Activated CD4-positive, alpha-beta T cell treated with anti-CD3 and anti-CD28 coated beads, Interleukin-2, amount 10 ng/mL, durations not matched to agents 7 days and 5 days (primary cell): ENCODE measurements at places on chromosomes 12 and 14. TPM values are rescaled to one million over a fixed set of nuclear protein-coding genes. Genes with fewer than 3 reads are reported as not detected.

Gene RAB15
- total RNA-seq, result 4.9 TPM

Gene SERPINA10
- total RNA-seq, result not detected

Gene TSPAN19
- total RNA-seq, result not detected

Gene CLEC4E
- total RNA-seq, result not detected

Gene NFE2
- total RNA-seq, result not detected

Gene LRIG3
- not detected for total RNA-seq

DNA sequence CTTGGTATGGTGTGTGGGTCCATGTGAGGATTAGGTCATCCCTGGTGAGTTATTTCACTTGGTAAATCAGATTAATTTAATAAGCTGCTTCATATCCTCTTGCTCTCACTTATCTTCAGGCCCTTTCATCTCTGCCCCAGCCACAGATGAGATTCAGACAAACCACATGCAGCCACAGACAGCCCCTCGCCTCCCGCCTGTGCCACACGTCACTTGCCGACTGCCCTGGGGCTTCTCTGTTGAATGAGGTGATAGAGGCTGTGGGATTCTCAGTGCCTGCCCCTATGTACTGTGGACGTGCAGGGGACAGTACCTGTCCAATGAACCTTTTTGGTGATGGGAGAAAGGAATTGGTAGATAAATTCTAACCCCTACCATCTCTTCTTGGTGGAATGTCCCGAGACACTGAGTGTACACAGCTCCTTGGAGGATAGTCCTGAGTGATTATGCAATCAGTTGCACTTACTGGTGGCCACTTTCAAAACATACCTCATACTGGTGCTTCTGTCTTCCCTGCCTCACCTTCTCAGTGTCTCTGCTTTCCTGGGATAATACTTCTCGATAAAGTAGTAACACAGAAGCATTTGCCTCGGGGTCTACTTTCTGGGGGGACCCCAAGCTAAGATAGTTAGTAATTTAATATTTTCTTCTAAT lies 248.7 kb downstream of the TTC6 start:
- H3K27ac ChIP-seq, result no peak overlapping the region
- H3K4me1 ChIP-seq, result no peaks in the 10 kb centered on the region
- no peak overlapping the region for H3K4me3 ChIP-seq
- H3K27me3 ChIP-seq, result no peaks in the 10 kb centered on the region
- no peaks in the 10 kb centered on the region for H3K36me3 ChIP-seq
- no peak for DNase-seq

DNA sequence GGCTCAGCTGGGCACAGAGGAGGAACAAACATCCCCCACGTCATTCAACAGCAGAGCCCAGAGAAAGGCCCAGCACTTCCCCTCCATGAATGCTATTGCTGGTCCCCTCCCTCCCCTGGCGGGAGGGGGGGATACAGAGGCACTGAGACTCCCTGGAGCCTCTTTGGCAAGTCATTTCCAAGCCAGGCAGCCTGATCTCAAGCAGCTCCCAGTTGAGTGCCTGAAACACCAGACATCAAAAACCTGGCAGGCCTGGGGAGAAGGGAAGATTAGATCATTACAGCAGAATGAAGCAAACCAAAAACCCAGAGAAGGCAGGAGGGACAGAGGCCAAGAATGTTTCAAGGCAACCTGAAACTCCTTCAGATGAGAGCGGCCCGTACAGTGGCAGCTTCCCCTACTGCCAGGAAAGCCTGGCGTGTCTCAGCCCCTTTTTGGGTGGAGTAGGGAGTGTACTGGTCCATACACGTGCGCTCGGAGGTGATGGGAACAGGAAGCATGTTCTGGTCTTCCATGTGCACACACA lies 92.1 kb downstream of the LRRC74A start:
- no peaks in the 10 kb centered on the region for H3K27me3 ChIP-seq
- H3K36me3 ChIP-seq, result no peaks in the 10 kb centered on the region
- no peak overlapping the region for H3K4me3 ChIP-seq
- H3K27ac ChIP-seq, result peak overlapping the region; percentile 31

GRCh38 chr12:69430942-69431590 lies 39.1 kb upstream of the FRS2 start:
- no peaks in the 10 kb centered on the region for H3K4me1 ChIP-seq
- no peaks in the 10 kb centered on the region for H3K27me3 ChIP-seq
- no peak overlapping the region for H3K27ac ChIP-seq
- H3K36me3 ChIP-seq, result no peaks in the 10 kb centered on the region
- H3K4me3 ChIP-seq, result no peak overlapping the region

GRCh38 chr14:100566119-100566518 lies 21.1 kb downstream of the BEGAIN start:
- H3K27me3 ChIP-seq, result peaks cover 35% of the 10 kb centered on the region
- no peak overlapping the region for H3K27ac ChIP-seq
- H3K4me1 ChIP-seq, result peaks cover 2% of the 10 kb centered on the region
- no peaks in the 10 kb centered on the region for H3K36me3 ChIP-seq
- H3K4me3 ChIP-seq, result no peak overlapping the region
- no peak for DNase-seq

- no peaks in the 10 kb centered on the region for H3K4me1 ChIP-seq
- DNase-seq, result no peak
- no peak overlapping the region for H3K27ac ChIP-seq
- no peaks in the 10 kb centered on the region for H3K36me3 ChIP-seq
Observed at GRCh38 chr12:65595016-65595560, 229.2 kb upstream of the HMGA2 start.

- peak; percentile 51 for DNase-seq
- H3K4me1 ChIP-seq, result peaks cover 57% of the 10 kb centered on the region
- H3K27ac ChIP-seq, result peak overlapping the region; percentile 93
- H3K27me3 ChIP-seq, result no peaks in the 10 kb centered on the region
Observed at GRCh38 chr12:93441081-93441616, 598 bp downstream of the UBE2N start.

GRCh38 chr12:3137268-3137781 lies 60.1 kb downstream of the TSPAN9 start:
- no peak for DNase-seq
- H3K27ac ChIP-seq, result no peak overlapping the region
- no peak overlapping the region for H3K4me3 ChIP-seq
- H3K4me1 ChIP-seq, result no peaks in the 10 kb centered on the region
- H3K36me3 ChIP-seq, result no peaks in the 10 kb centered on the region

DNA sequence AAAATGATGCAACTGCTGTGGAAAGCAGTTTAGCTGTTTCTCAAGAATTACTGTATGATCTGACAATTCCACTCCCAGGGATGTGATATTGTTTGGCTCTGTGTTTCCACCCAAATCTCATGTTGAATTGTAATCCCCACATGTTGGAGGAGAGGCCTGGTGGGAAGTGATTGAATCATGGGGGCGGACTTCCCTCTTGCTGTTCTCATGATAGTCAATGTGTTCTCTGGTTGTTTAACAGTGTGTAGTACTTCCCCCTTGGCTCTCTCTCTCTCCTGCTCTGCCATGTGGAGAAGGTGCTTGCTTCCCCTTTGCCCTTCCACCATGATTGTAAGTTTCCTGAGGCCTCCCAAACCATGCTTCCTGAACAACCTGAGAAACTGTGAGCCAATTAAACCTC lies 93.4 kb upstream of the CPM start:
- no peak for DNase-seq
- H3K4me1 ChIP-seq, result no peaks in the 10 kb centered on the region
- no peaks in the 10 kb centered on the region for H3K36me3 ChIP-seq
- peaks cover 13% of the 10 kb centered on the region for H3K27me3 ChIP-seq
- H3K27ac ChIP-seq, result no peak overlapping the region

DNA sequence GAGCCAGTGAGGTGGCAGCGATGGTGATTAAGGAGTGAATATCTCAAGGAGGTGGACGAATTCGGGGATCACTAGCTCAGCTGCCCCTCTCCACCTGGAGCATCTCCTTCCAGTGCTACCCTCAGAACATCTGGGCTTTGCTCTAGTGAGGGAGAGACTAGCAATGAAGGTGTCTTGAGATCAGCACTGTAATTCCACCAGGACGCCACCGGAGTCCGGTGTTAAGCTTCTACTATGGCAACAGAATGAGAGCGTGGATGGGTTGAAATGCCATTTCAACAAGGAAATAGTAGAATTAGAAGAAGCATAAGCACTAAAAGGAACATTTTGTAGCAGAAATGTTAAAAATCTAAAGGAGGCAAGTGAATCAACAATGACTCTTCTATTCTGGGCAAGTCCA lies 61.1 kb downstream of the NTF3 start:
- DNase-seq, result no peak
- no peaks in the 10 kb centered on the region for H3K4me1 ChIP-seq
- no peaks in the 10 kb centered on the region for H3K27me3 ChIP-seq

DNA sequence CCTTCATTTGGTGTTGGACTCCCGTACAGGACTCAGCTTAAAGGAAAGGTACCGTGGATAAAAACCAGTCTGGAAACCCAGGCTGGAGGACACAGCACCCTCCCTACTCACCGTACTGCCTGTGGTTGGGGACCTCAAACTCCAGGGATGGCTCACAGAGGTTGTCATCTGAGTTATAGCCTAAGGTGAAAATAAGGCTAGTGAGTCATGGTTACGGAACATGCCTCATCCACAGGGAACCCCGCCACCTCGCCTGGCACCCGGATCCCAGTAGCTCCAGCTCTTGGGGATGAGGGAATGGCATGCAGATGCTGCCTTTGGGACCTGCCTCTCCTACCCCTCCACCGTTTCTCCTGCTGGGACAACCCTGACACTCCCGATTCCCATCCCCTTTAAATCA lies 36.8 kb upstream of the GPR68 start:
- no peak overlapping the region for H3K27ac ChIP-seq
- peaks cover 84% of the 10 kb centered on the region for H3K36me3 ChIP-seq
- no peak overlapping the region for H3K4me3 ChIP-seq
- no peak for DNase-seq
- H3K4me1 ChIP-seq, result peaks cover 25% of the 10 kb centered on the region

DNA sequence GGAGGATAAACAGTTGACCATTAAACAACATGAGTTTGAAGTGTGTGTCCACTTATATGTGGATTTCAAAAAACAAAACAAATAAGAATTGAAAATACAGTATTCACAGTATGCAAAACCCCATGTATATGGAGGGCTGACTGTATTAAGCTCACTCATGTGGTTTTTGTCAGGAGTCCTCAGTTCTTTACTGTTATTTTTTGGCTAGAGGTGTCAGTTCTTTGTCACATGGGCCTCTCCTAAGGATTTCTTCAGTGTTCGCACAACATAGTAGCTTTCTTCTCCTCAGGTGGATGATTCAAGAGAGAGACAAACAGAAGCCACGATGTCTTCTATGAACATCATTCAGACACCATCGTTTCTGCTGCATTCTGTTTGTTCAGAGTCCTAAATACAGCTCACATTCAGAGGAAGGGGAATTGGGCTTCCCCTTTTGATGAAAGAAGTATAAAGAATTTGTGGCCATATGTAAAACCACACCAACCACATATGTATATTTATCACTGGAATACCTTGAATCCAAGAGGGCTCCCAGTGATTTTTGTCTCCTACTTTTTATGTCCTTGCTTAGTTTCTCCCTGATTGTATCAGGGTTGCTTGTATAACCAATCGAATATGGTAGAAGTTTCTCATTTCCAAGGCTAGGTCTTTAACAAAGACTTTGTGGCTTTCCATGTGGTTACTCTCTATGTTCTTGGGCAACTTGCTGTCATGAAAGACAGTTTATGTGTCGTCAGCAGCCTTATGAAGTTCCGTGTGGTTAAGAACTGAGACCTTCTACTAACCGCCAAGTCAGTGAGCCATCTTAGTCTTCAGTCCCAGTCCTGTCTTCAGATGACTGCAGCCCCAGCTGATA lies 18.9 kb downstream of the MNAT1 start:
- DNase-seq, result peak; percentile 85
- peaks cover 13% of the 10 kb centered on the region for H3K27me3 ChIP-seq
- H3K4me1 ChIP-seq, result peaks cover 51% of the 10 kb centered on the region
- peak overlapping the region; percentile 49 for H3K4me3 ChIP-seq
- H3K27ac ChIP-seq, result peak overlapping the region; percentile 85

- H3K27me3 ChIP-seq, result no peaks in the 10 kb centered on the region
- DNase-seq, result no peak
- H3K36me3 ChIP-seq, result peaks cover 48% of the 10 kb centered on the region
- H3K4me3 ChIP-seq, result no peak overlapping the region
- H3K4me1 ChIP-seq, result peaks cover 2% of the 10 kb centered on the region
Observed at GRCh38 chr12:119784673-119785072, 92.4 kb downstream of the CIT start.

DNA sequence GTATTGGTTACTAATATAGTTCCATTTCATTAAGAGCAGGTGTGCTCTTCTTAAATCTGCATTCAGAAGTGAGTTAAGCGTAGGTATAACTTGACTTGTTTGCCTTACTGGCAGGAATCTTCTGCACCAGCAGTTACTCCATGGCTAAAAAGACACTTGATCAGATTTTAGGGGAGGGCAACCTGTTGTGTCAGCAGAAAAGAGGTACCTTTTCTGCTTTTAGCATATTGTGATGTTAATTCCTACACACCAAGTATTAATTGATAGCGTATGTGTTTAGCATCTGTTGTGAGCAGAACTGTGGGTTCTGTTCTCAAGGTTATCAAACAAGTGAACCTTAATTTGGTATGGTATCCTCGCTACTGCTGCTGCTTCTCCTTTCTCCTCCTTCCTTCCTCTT lies 38.3 kb downstream of the TTLL5 start:
- no peak overlapping the region for H3K4me3 ChIP-seq
- H3K4me1 ChIP-seq, result no peaks in the 10 kb centered on the region
- H3K27me3 ChIP-seq, result no peaks in the 10 kb centered on the region
- peaks cover 18% of the 10 kb centered on the region for H3K36me3 ChIP-seq
- H3K27ac ChIP-seq, result no peak overlapping the region

DNA sequence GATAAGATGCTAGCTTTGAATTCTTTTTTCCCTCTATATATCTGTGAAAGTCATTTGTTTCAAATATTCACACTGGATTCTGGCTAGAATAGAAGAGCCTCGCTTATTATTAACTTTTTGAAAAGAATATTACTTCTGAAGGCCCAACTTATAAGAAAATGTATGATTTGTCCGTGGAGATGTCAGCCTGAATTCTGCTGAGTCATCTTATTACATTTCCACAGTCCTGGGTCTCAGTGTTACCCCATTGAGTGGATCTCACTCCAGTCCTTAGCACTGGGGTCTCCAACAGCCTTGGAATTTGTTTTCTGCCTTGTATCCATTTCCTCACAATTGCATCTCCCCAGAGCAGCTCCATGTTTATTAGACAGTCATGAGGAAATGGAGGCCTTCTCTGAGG lies 907.9 kb downstream of the VRK1 start:
- H3K36me3 ChIP-seq, result peaks cover 17% of the 10 kb centered on the region
- DNase-seq, result no peak
- H3K27ac ChIP-seq, result peak overlapping the region; percentile 81
- H3K4me1 ChIP-seq, result peaks cover 96% of the 10 kb centered on the region
- H3K4me3 ChIP-seq, result no peak overlapping the region

DNA sequence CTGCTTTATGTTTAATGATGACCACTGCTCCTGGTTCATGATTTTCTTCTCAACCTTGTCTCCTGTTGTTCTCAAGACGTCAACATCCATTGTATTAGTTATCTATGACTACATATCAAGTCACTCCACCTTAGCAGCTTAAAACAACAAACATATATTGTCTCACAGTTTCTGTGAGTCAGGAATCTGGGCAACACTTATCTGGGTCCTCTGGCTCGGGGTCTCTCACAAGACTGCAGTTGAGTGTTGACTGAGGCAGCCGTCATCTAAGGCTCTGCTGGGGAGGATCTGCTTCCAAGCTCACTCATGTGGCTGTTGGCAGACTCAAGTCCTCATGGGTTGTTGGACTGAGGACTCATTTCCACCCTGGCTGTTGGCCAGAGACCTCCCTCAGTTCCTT lies 27.3 kb upstream of the FRS2 start:
- no peak overlapping the region for H3K4me3 ChIP-seq
- H3K4me1 ChIP-seq, result no peaks in the 10 kb centered on the region
- no peak for DNase-seq
- H3K36me3 ChIP-seq, result no peaks in the 10 kb centered on the region
- no peak overlapping the region for H3K27ac ChIP-seq
- no peaks in the 10 kb centered on the region for H3K27me3 ChIP-seq

GRCh38 chr12:57615637-57616036 lies 4.4 kb downstream of the ARHGEF25 start:
- H3K4me1 ChIP-seq, result peaks cover 18% of the 10 kb centered on the region
- H3K27me3 ChIP-seq, result peaks cover 78% of the 10 kb centered on the region
- no peak overlapping the region for H3K27ac ChIP-seq
- H3K4me3 ChIP-seq, result no peak overlapping the region
- H3K36me3 ChIP-seq, result no peaks in the 10 kb centered on the region
